Transverse colon (tissue), 4 donors: ENCODE measurements at places on chromosomes 11 and 22. TPM values are rescaled to one million over a fixed set of nuclear protein-coding genes. Genes with fewer than 3 reads are reported as not detected.

The UBQLNL gene
- total RNA-seq: not detected

GRCh38 chr22:32265882-32266767 is 11.0 kb upstream of the SLC5A4 start:
- peak; percentile 66 for DNase-seq
- H3K36me3 ChIP-seq: no peaks in the 10 kb centered on the region
- no peak overlapping the region for H3K4me3 ChIP-seq
- H3K27ac ChIP-seq: no peak overlapping the region
- no peaks in the 10 kb centered on the region for H3K4me1 ChIP-seq

GRCh38 chr11:2301631-2302305 is at the start of the genes C11orf21 and TSPAN32:
C11orf21 (minus strand) TSS chr11:2301918; CDS start chr11:2301808, 110 bp downstream.
TSPAN32 (plus strand) TSS chr11:2302013; CDS start chr11:2302150, 137 bp downstream.
- H3K27me3 ChIP-seq: no peaks in the 10 kb centered on the region
- peak; percentile 57 for DNase-seq
- H3K4me1 ChIP-seq: peaks cover 29% of the 10 kb centered on the region
- no peaks in the 10 kb centered on the region for H3K36me3 ChIP-seq
- peak within 1 kb of the TSS; percentile 1 for H3K4me3 ChIP-seq

The TMEM45B gene
- total RNA-seq: 192 TPM

The APOL3 gene
- 53.9 TPM for total RNA-seq

DNA sequence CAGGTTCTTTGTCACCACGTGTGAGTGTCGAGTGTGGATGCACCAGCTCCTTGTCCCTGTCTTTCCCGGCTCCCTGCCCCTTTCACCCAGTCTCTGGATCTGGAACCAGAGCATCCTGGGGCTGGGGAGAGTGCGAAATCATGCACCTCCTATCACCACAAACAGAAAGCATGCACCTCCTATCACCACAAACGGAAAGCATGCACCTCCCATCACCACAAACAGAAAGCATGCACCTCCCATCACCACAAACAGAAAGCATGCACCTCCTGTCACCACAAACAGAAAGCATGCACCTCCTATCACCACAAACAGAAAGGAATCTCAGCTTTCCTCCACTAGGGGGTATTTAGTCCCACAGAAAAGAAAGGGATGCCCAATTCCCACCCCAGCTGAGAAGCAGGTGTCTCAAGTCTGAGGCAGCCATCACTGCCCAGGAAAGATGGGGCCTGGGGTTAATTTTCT is 5.9 kb upstream of the GLB1L3 start:
- peaks cover 57% of the 10 kb centered on the region for H3K27me3 ChIP-seq
- no peaks in the 10 kb centered on the region for H3K4me1 ChIP-seq
- DNase-seq: no peak
- no peaks in the 10 kb centered on the region for H3K36me3 ChIP-seq
- H3K27ac ChIP-seq: no peak overlapping the region

- DNase-seq: no peak
- no peak overlapping the region for H3K4me3 ChIP-seq
- peaks cover 52% of the 10 kb centered on the region for H3K36me3 ChIP-seq
- H3K27ac ChIP-seq: no peak overlapping the region
- H3K4me1 ChIP-seq: peaks cover 8% of the 10 kb centered on the region
Measured at GRCh38 chr11:118396097-118396501, 5.3 kb upstream of the ATP5MG start.

DNA sequence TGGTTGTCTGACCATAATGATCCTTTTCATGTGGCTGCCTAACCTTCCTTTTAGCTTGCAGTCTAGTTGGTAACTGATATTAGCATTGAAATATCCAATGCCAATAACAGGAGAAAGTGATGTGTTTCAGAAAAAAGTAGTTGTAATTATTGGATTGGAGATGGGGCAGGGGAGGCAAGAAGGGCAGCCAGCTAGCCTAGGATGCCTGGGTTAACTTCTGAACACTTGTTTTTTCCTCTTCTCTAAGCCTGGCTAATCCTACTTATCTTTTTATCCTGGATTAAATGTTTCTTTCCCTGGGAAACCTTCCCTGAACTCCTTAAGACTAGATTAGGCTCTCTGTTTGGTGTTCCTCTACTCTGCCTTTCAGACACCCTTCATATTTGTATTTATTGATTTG is 380.2 kb downstream of the TMEM135 start:
- no peaks in the 10 kb centered on the region for H3K36me3 ChIP-seq
- DNase-seq: no peak
- no peak overlapping the region for H3K4me3 ChIP-seq
- H3K27ac ChIP-seq: no peak overlapping the region

DNA sequence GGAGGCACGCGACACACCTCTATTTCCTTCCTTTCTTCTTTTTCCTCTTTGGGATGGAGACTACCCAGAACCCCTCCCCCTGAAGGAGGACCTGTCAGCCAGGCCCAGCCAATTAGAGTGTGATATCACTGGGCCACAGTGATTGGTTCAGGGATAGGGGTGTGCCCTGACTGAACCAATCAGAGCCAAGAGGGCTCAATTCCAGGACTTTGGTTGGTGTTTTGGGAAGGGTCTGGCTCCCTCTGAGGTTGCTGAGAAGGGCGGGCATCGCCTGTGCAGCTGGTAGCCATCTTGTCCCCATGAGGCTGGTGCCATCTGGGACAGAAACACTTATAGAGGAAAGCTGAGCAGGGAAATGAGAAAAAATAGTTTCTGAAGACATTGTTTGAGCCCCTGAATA is 71.4 kb downstream of the CHST1 start:
- no peak overlapping the region for H3K4me3 ChIP-seq
- H3K27me3 ChIP-seq: no peaks in the 10 kb centered on the region
- H3K36me3 ChIP-seq: no peaks in the 10 kb centered on the region

DNA sequence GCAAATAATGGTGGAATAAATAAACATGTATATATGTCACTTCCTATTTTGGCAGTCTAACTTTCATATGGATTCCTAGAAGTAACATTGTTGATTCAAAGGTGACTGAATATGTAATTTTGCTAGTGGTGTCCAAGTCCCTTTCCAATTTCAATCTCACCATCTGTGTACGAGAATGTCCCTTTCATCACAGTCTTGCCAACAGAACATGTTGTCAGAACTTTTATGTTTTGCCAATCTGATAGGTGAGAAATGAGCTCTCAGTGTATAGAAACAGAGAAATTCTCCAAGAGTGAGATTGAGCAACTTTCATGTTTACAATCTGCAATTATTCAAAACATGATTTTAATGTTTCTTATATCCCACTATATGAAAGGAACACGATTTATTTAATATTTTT is 167.5 kb downstream of the CNTN5 start:
- no peak overlapping the region for H3K4me3 ChIP-seq
- no peak overlapping the region for H3K27ac ChIP-seq
- H3K27me3 ChIP-seq: no peaks in the 10 kb centered on the region
- DNase-seq: no peak

- H3K4me1 ChIP-seq: no peaks in the 10 kb centered on the region
- H3K4me3 ChIP-seq: no peak overlapping the region
- DNase-seq: no peak
- H3K36me3 ChIP-seq: no peaks in the 10 kb centered on the region
- H3K27me3 ChIP-seq: no peaks in the 10 kb centered on the region
Measured at GRCh38 chr11:23497040-23497439, 636.8 kb upstream of the CCDC179 start.

The SCGB2A2 gene
- total RNA-seq: not detected

GRCh38 chr11:124867700-124868099 is 2.5 kb downstream of the ROBO3 start:
- H3K27ac ChIP-seq: no peak overlapping the region
- H3K27me3 ChIP-seq: peaks cover 100% of the 10 kb centered on the region
- DNase-seq: no peak
- peaks cover 49% of the 10 kb centered on the region for H3K4me1 ChIP-seq

DNA sequence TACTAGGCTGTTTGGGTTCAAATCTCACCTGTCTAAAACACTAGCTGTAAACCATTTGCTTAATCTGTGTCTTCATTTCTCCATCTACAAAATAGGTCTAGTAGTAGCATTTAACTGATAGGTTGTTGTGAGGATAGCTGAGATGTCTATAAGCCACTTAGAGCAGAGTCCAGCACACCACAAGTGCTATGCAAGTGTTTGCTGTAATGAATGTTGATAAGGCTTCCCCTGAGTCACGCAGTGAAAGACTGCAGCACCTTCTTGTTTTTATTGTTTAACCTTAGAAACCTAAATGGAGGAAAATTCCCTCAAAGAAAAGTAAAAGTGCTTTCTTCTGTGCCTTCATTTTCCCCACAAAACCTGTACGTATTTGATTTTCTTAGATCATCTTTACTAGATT is 23.1 kb upstream of the LDHA start:
- H3K36me3 ChIP-seq: peaks cover 11% of the 10 kb centered on the region
- no peak for DNase-seq
- no peak overlapping the region for H3K27ac ChIP-seq
- no peak overlapping the region for H3K4me3 ChIP-seq
- H3K4me1 ChIP-seq: no peaks in the 10 kb centered on the region
- no peaks in the 10 kb centered on the region for H3K27me3 ChIP-seq

- DNase-seq: no peak
- no peak overlapping the region for H3K4me3 ChIP-seq
- H3K27ac ChIP-seq: no peak overlapping the region
- H3K27me3 ChIP-seq: peaks cover 3% of the 10 kb centered on the region
Measured at GRCh38 chr11:123371506-123372297, 58.4 kb upstream of the GRAMD1B start.

GRCh38 chr11:9943386-9944110 is 279.7 kb downstream of the SWAP70 start:
- H3K27ac ChIP-seq: peak overlapping the region; percentile 8
- DNase-seq: no peak
- no peaks in the 10 kb centered on the region for H3K27me3 ChIP-seq
- no peaks in the 10 kb centered on the region for H3K4me1 ChIP-seq
- H3K36me3 ChIP-seq: no peaks in the 10 kb centered on the region

GRCh38 chr11:116339306-116340098 is 433.3 kb downstream of the BUD13 start:
- H3K4me3 ChIP-seq: no peak overlapping the region
- peak; percentile 20 for DNase-seq
- H3K4me1 ChIP-seq: no peaks in the 10 kb centered on the region
- no peaks in the 10 kb centered on the region for H3K27me3 ChIP-seq
- no peaks in the 10 kb centered on the region for H3K36me3 ChIP-seq
- H3K27ac ChIP-seq: no peak overlapping the region

DNA sequence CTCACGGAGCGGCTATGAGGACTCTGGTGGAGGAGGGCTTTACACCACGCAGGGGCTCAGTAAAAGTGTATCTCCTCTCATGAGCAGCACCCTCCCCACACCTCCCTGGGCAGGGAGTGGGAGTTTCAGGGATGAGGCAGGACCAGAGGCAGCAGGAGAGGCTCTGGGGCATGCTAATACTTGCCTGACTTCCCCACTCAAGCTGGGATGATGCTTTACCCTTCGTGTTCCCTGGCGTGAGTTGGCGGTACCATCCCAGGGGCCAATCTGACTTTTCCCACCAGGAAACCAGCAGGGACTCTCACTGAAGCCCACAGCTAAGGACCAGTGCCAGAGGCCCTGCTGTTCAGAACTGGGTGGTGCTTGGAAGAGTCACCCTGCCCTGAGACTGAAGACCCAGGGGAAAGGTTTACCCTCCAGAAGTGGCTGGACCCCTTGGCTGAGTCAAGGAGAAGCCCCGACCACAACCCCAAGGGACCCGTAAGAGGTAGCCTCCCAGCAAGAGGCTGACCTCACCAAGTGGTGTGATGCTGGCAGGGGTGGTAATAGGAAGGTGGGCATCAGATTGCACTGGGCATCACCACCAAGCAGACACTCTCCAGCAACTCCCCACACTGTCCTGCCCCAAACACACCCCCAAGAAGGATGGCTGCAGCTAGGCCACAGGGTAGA is 65.6 kb downstream of the THAP12 start:
- H3K27ac ChIP-seq: no peak overlapping the region
- DNase-seq: no peak
- H3K4me3 ChIP-seq: no peak overlapping the region
- H3K36me3 ChIP-seq: no peaks in the 10 kb centered on the region
- H3K4me1 ChIP-seq: no peaks in the 10 kb centered on the region
- peaks cover 5% of the 10 kb centered on the region for H3K27me3 ChIP-seq
